ENCODE measurements at places on chromosomes 7 and 10. TPM values are rescaled to one million over a fixed set of nuclear protein-coding genes. Genes with fewer than 3 reads are reported as not detected.

LLCFC1 gene
- not detected for total RNA-seq

DNA sequence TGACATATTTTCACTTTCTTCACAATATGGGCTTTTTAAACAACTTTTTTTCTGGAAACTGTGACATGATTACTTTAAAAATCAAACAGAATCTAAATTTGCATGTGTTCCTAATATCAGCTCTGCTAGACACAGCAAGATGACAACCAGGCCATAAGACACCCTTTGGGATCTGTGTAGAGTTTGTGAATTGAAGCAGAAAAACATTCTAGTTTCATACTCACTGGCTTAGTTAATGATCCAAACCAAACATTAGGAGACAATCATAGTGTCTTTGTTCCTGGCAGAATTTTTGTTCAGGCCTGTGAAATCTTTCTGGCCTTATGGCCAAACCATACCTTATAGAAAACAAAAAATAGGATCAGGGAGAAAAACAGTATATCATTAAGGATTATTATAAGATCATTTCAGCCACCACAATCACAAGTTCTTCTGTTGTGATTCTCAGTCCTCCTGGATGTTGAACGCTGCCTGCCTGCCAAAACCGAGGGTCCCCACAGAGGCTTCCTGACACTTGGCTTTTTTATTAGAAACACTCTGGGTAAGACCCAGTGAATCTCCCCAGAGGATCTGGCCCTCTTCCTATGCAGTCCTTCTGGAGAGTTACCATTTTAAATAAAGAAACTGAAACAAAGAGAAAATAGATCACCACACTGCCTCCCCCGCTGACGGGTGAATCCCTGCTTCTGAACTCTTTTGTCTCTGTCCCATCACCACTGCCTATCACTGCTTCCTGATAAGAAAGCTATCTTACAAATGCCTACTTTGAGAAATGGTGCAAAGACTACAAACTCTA lies 79.2 kb upstream of the PPP1R3C start:
- ATAC-seq, result no peak

GRCh38 chr7:138249975-138250374 lies 173.7 kb downstream of the AKR1D1 start:
- no peak for ATAC-seq

OPN1SW gene
- total RNA-seq, result not detected
